ENCODE measurements at places on chromosomes 11 and 22. TPM values are rescaled to one million over a fixed set of nuclear protein-coding genes. Genes with fewer than 3 reads are reported as not detected.

- no peak for DNase-seq
- H3K27me3 ChIP-seq, result no peaks in the 10 kb centered on the region
- no peak overlapping the region for H3K4me3 ChIP-seq
Observed at GRCh38 chr11:78109081-78110015, 29.7 kb upstream of the NDUFC2 start.

Gene UPB1
- total RNA-seq, result 0.44 TPM

- H3K4me1 ChIP-seq, result no peaks in the 10 kb centered on the region
- H3K4me3 ChIP-seq, result peak within 1 kb of the TSS; percentile 44
- H3K27me3 ChIP-seq, result peaks cover 6% of the 10 kb centered on the region
- no peak within 1 kb of the TSS for H3K27ac ChIP-seq
- H3K36me3 ChIP-seq, result no peaks in the 10 kb centered on the region
Observed at GRCh38 chr11:121452609-121453150, at the start of gene SORL1-AS1. Gene SORL1-AS1, minus strand, starts transcription at chr11:121452967.

DNA sequence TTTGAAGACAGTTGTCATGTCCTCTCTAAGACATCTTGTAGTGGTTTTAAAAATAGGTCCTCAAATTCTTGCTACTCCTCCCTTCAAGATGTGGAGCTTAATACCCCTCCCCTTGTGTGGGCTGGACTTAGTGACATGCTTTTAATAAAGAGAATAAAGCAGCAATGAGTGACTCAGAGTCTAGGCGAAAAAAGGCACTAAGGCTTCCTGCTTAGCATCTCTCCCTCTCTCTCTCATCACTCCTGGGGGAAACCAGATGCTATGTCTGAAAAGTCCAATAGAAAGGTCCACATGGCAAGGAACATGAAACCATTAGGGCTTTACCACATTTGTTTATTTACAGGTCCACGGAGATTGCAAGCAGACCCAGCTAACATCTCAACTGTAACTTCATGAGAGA is 11.7 kb downstream of the SERGEF start:
- no peak for DNase-seq
- H3K36me3 ChIP-seq, result peaks cover 6% of the 10 kb centered on the region
- no peaks in the 10 kb centered on the region for H3K4me1 ChIP-seq
- H3K27me3 ChIP-seq, result no peaks in the 10 kb centered on the region

- H3K27ac ChIP-seq, result no peak overlapping the region
- DNase-seq, result no peak
- no peaks in the 10 kb centered on the region for H3K36me3 ChIP-seq
- H3K27me3 ChIP-seq, result no peaks in the 10 kb centered on the region
- no peaks in the 10 kb centered on the region for H3K4me1 ChIP-seq
- H3K4me3 ChIP-seq, result no peak overlapping the region
Observed at GRCh38 chr11:16040151-16040550, 316.2 kb downstream of the SOX6 start.

DNA sequence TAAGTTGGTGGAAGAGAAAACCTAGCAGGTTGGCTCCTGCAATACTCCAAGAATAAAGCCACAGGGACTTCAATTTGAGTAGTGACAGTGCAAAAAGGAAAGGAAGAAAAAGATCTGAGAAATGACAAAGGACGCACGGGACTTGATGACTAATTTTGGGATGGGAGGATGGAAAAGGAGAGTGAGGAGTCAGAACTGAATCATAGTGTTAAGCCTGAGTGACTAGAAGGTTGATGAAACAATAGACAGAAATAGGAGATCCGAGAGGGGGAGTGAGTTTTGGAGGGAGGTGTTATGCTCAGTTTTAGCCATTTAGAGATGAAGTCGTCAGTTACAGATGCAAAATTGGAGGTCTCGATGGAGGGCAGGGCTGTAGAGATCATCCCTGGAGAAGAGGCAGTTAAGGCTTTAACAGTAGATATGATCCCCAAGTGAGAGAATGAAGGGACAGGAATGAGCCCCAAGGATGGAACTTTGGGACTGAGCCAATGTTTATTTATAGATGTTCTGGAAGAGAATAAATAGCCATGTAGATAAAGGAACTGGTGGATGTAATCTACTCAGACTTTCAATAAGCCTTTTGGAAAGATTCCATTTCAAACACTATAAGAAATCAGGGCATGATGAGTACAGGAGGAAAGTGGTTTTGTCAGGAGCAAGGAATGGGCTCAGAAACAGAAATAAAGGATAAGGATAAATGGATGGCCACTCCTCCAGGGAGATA is 108.9 kb upstream of the NCAM1 start:
- no peak for DNase-seq
- H3K4me1 ChIP-seq, result peaks cover 8% of the 10 kb centered on the region
- H3K27ac ChIP-seq, result peak overlapping the region; percentile 53
- no peaks in the 10 kb centered on the region for H3K36me3 ChIP-seq
- no peak overlapping the region for H3K4me3 ChIP-seq

DNA sequence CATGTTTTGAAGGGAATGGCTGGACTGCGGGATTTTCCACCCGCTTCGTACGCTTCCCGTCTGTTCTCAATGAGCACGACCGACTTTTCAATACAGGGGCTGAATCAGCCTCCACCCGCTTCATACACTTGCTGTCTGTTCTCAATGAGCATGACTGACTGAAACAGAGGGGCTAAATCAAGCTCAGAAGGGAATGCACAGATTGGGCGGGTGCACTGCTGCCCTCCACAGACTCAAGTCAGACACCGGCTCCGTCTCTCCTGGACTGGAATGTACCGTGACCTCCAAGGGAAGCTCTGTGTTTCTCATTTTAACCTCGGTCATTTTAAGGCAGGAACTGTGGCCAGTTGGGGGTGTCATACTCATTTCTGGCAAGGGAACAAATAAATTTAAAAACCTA is 48.5 kb downstream of the BRD1 start:
- no peaks in the 10 kb centered on the region for H3K27me3 ChIP-seq
- H3K36me3 ChIP-seq, result peaks cover 21% of the 10 kb centered on the region
- H3K4me1 ChIP-seq, result peaks cover 11% of the 10 kb centered on the region
- H3K4me3 ChIP-seq, result no peak overlapping the region

GRCh38 chr22:36194971-36195370 is 6.6 kb downstream of the APOL4 start:
- H3K4me1 ChIP-seq, result peaks cover 9% of the 10 kb centered on the region
- H3K27me3 ChIP-seq, result no peaks in the 10 kb centered on the region
- no peaks in the 10 kb centered on the region for H3K36me3 ChIP-seq
- H3K4me3 ChIP-seq, result no peak overlapping the region
- H3K27ac ChIP-seq, result no peak overlapping the region
- peak; percentile 71 for DNase-seq

DNA sequence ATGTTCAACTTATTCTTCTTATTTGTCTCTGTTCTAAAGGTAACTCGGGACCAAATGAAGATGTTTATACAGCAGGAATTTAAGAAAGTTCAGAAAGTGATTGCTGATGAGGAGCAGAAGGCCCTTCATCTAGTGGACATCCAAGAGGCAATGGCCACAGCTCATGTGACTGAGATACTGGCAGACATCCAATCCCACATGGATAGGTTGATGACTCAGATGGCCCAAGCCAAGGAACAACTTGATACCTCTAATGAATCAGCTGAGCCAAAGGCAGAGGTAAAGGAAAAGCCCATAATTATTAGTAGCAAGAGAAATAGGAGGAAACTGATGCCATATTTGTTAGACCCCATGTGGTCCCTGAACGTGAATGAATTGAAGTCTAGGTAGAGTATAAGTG is 63.3 kb downstream of the TRIM44 start:
- no peaks in the 10 kb centered on the region for H3K36me3 ChIP-seq
- DNase-seq, result no peak
- H3K4me1 ChIP-seq, result peaks cover 25% of the 10 kb centered on the region
- no peak overlapping the region for H3K27ac ChIP-seq
- H3K27me3 ChIP-seq, result no peaks in the 10 kb centered on the region

DNA sequence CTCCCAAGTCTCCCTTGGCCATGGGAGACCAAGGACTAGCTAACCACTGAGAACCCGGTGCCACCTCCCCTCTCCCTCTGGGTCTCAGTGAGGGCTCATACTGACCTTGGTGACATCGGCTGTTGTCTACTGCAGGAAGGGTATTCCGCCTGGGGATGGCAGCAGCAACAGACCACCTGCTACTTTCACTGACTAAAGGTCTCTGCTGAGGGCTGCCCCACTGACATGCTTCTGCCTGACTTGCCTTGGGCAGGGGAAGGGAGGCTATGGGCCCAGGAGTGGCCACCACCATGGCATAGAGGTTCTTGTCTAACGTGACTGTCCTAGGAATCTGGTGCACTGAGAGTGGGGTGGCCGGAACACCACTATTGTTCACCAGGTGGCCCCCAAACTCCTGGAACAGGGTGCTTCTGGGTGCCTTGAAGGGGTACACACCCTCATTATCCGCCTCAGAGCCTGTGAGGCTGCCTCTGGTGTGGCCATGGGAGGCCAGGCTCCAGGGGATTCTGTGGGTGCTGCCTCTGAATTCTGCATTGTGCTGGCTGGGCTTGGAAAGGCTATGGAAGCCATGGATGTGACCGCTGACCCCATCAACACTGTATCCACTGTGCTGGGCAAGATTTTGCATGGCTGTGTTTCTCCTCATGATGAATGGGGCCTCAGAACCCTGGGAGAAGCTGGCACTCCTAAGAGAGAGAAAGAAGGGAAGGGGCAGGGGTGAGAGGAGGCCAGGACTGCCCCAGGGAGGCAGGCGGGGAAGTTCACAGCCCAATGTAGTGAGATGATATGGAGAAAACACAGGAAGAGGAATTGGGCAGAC is 38.3 kb downstream of the GAB4 start:
- DNase-seq, result no peak
- H3K4me3 ChIP-seq, result no peak overlapping the region
- no peaks in the 10 kb centered on the region for H3K4me1 ChIP-seq
- H3K27ac ChIP-seq, result no peak overlapping the region
- no peaks in the 10 kb centered on the region for H3K36me3 ChIP-seq

Gene OR6A2
- total RNA-seq, result not detected

Gene BDNF
- total RNA-seq, result 6.0 TPM

DNA sequence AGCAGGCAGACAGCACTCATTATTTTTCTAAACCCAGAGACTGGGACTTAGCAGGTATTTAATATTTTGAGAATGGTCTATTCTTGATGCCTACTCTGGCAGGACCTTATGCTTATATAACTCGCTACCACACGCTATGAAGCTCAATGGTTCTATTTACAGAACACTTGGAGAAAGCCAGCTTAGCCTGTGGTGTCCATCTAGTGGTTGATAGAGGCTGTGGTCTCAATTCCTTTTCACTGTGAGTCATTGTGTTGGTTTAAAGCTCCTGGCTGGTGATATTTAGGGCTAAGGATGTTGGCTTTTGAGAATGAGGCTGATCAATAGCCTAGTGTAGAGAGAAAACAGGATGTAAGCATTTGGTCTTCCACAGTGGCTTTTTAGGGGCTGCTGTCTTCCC is 206.4 kb downstream of the DBX1 start:
- no peak for DNase-seq
- peak overlapping the region; percentile 66 for H3K27ac ChIP-seq
- peaks cover 60% of the 10 kb centered on the region for H3K4me1 ChIP-seq
- peaks cover 16% of the 10 kb centered on the region for H3K36me3 ChIP-seq
- no peaks in the 10 kb centered on the region for H3K27me3 ChIP-seq
- no peak overlapping the region for H3K4me3 ChIP-seq

- no peak for DNase-seq
- no peaks in the 10 kb centered on the region for H3K27me3 ChIP-seq
- peaks cover 12% of the 10 kb centered on the region for H3K4me1 ChIP-seq
- H3K36me3 ChIP-seq, result peaks cover 32% of the 10 kb centered on the region
- no peak overlapping the region for H3K4me3 ChIP-seq
- no peak overlapping the region for H3K27ac ChIP-seq
Observed at GRCh38 chr11:5631417-5631816, 6.6 kb downstream of the TRIM34 start.

Gene CCDC15
- total RNA-seq, result 0.12 TPM

- no peaks in the 10 kb centered on the region for H3K36me3 ChIP-seq
- H3K27ac ChIP-seq, result no peak overlapping the region
- DNase-seq, result no peak
- peaks cover 13% of the 10 kb centered on the region for H3K27me3 ChIP-seq
- H3K4me3 ChIP-seq, result no peak overlapping the region
Observed at GRCh38 chr22:49103314-49104059, 724.2 kb downstream of the BRD1 start.

Gene TMEM86A
- 4.6 TPM for total RNA-seq

- no peak overlapping the region for H3K4me3 ChIP-seq
- H3K36me3 ChIP-seq, result no peaks in the 10 kb centered on the region
- no peak for DNase-seq
- no peaks in the 10 kb centered on the region for H3K27me3 ChIP-seq
Observed at GRCh38 chr11:122040464-122040863, 75.6 kb downstream of the BLID start.

GRCh38 chr11:79409330-79409729 is 31.5 kb downstream of the TENM4 start:
- H3K27me3 ChIP-seq, result no peaks in the 10 kb centered on the region
- H3K4me3 ChIP-seq, result no peak overlapping the region
- no peaks in the 10 kb centered on the region for H3K36me3 ChIP-seq
- H3K27ac ChIP-seq, result no peak overlapping the region

GRCh38 chr11:30917859-30918478 is 331.8 kb upstream of the MPPED2 start:
- H3K4me1 ChIP-seq, result no peaks in the 10 kb centered on the region
- no peaks in the 10 kb centered on the region for H3K27me3 ChIP-seq
- no peaks in the 10 kb centered on the region for H3K36me3 ChIP-seq
- H3K4me3 ChIP-seq, result no peak overlapping the region

Gene OR56A1
- total RNA-seq, result 0.03 TPM

- H3K27me3 ChIP-seq, result no peaks in the 10 kb centered on the region
- DNase-seq, result no peak
- H3K36me3 ChIP-seq, result peaks cover 44% of the 10 kb centered on the region
- H3K4me3 ChIP-seq, result no peak overlapping the region
- no peaks in the 10 kb centered on the region for H3K4me1 ChIP-seq
Observed at GRCh38 chr22:44151676-44152075, 29.0 kb upstream of the PARVG start.

- H3K4me1 ChIP-seq, result peaks cover 13% of the 10 kb centered on the region
- H3K4me3 ChIP-seq, result no peak overlapping the region
- no peaks in the 10 kb centered on the region for H3K27me3 ChIP-seq
- no peak for DNase-seq
Observed at GRCh38 chr11:45170484-45170883, 24.0 kb downstream of the PRDM11 start.

DNA sequence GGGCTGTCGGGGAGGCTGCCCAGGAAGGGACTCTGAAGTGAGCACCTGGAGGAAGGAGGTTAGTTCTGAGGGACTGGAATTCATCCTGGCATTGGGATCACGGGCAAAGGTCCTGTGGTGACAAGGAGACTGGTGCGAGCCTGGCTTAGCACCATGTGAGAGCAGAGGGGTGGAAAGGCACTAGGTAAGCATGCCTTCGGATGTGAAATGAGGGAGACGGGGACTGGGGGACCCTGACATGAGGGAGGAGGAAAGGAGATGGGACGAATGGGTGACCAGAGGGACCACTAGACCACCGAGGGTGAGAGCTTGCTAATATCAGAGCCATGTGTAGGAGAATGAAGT is 3.1 kb upstream of the VPREB1 start:
- H3K4me3 ChIP-seq, result no peak overlapping the region
- H3K36me3 ChIP-seq, result no peaks in the 10 kb centered on the region
- H3K4me1 ChIP-seq, result no peaks in the 10 kb centered on the region
- no peak overlapping the region for H3K27ac ChIP-seq

GRCh38 chr22:17753401-17753989 is 20.8 kb downstream of the BID start:
- no peaks in the 10 kb centered on the region for H3K36me3 ChIP-seq
- DNase-seq, result no peak
- H3K27ac ChIP-seq, result no peak overlapping the region
- no peak overlapping the region for H3K4me3 ChIP-seq
